ENCODE measurements at places on chromosomes 12 and 14. TPM values are rescaled to one million over a fixed set of nuclear protein-coding genes. Genes with fewer than 3 reads are reported as not detected.
A peak's percentile ranks its signal among the peaks of the same experiment; 100 is the strongest.

DNA sequence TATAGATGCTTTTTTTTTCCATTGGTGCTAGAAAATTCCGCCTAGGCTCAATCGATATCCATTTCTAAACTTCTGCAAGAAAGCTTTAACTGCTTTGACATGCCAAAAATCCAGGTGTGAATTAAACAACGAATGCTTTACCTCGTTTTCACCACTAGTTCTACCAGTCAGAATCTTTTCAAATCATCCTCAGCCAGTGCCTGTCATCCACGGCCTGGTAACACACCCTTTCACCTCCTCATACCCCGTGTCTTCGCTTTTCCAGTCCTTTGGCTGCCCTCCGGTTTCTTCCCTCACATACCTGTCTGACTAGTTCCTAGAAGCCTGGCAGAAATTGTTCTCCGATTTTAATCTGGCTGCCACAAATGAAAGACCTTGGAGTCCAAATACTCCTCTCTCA is 1.4 kb upstream of the PHC1 start:
- no peaks in the 10 kb centered on the region for H3K36me3 ChIP-seq
- DNase-seq: no peak
- H3K27ac ChIP-seq: no peak overlapping the region
- no peaks in the 10 kb centered on the region for H3K27me3 ChIP-seq

DNA sequence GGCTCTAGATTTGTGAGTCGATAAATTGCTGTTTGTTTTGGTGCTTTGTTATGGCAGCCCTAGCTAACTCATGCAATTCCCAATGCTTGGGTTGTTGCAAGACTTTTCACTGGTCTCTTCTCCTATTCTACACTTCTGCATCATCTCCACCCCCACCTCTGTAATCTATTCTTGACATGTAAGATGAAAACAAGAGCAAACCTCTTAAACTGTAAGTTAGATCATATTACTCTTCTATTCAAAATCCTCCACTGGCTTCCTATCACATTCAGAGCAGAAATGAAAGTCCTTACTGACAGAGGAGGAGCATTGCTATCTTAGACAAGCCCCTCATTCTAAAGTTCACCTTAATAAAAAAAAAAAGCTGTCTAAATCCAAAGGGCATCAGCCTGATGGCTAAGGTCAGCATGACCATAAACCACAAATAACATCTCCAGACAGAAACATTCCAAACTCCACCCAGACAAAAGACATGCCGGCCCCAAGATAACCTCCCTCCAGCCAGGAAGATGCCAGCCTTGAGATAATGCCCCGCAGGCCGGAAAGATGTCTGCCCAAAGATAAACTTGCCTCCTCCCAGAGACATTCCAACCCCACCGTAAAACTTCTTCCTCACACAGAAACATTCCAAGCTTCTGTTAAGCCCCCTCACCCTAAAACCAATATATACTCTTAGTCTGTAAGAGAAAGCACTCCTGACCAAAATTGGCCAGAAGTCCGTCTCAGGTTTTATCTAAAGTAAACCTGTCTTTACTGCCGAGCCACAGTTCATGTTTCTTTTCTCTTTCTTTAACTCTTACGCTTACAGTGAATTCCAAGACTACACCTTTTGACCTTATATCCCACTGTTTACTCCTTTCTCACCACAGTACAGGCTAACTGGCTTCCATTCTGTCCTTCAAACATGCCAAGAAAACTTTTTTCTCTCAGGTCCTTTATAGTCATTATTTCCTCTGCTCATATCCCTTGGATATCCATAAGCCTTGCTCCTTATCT is 308.9 kb downstream of the KCNH5 start:
- no peaks in the 10 kb centered on the region for H3K27me3 ChIP-seq
- H3K27ac ChIP-seq: no peak overlapping the region
- no peak for DNase-seq
- no peaks in the 10 kb centered on the region for H3K4me1 ChIP-seq
- H3K36me3 ChIP-seq: no peaks in the 10 kb centered on the region

DNA sequence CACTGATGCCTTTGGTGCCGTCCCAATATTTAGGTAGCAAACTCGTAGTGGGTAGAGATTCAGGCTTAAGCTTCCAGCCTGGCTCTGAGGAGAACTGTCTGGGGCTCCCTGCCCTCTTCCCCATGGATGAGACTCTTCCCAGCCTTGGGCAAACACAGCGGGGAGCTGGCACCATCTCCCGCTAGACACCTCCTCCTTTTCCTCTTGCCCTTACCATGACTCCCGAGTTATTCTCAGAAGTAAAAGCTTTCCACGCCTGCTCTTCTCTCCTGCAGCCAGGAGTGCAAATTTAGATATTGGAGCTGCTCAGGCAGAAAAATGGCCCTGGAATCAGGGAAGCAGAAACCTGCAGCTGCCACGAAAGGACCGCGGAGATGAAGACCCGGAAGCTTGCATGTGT is 45.6 kb upstream of the RBM19 start:
- no peaks in the 10 kb centered on the region for H3K27me3 ChIP-seq
- H3K4me1 ChIP-seq: no peaks in the 10 kb centered on the region
- DNase-seq: no peak
- no peaks in the 10 kb centered on the region for H3K36me3 ChIP-seq
- no peak overlapping the region for H3K27ac ChIP-seq
- no peak overlapping the region for H3K4me3 ChIP-seq

GRCh38 chr14:24310646-24311604 is at the start of gene LTB4R:
TSS of gene LTB4R (plus strand) at chr14:24311502. CDS start at chr14:24315652, 4,150 bp downstream.
- peaks cover 12% of the 10 kb centered on the region for H3K4me1 ChIP-seq
- peak within 1 kb of the TSS; percentile 73 for H3K27ac ChIP-seq
- peak within 1 kb of the TSS; percentile 40 for H3K4me3 ChIP-seq
- DNase-seq: peak; percentile 83
- H3K27me3 ChIP-seq: no peaks in the 10 kb centered on the region

- no peak overlapping the region for H3K27ac ChIP-seq
- no peaks in the 10 kb centered on the region for H3K27me3 ChIP-seq
- H3K4me1 ChIP-seq: no peaks in the 10 kb centered on the region
Observed at GRCh38 chr12:125202421-125202820, 137.2 kb downstream of the AACS start.

DNA sequence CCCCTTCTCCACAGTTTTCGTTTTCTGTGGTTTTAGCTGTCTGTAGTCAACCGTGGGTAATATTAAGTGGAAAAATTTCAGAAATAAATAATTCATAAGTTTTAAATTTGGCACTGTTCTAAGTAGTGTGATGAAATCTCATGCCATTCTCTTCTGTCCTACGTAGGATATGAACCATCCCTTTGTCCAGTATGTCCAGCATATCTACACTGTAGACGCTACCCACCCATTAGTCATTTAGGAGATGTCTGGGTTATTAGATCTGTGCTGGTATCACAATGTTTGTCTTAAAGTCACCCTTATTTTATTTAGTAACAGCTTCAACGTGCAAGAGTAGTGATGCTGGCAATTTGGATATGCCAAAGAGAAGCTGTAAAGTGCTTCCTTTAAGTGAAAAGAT is 44.7 kb downstream of the ATF7IP start:
- H3K36me3 ChIP-seq: no peaks in the 10 kb centered on the region
- H3K27ac ChIP-seq: no peak overlapping the region
- peaks cover 3% of the 10 kb centered on the region for H3K4me1 ChIP-seq
- DNase-seq: no peak

- H3K27ac ChIP-seq: no peak overlapping the region
- H3K4me3 ChIP-seq: no peak overlapping the region
- no peaks in the 10 kb centered on the region for H3K27me3 ChIP-seq
- no peak for DNase-seq
- H3K4me1 ChIP-seq: peaks cover 2% of the 10 kb centered on the region
Observed at GRCh38 chr14:22549981-22550673, 38.9 kb downstream of the DAD1 start.

DNA sequence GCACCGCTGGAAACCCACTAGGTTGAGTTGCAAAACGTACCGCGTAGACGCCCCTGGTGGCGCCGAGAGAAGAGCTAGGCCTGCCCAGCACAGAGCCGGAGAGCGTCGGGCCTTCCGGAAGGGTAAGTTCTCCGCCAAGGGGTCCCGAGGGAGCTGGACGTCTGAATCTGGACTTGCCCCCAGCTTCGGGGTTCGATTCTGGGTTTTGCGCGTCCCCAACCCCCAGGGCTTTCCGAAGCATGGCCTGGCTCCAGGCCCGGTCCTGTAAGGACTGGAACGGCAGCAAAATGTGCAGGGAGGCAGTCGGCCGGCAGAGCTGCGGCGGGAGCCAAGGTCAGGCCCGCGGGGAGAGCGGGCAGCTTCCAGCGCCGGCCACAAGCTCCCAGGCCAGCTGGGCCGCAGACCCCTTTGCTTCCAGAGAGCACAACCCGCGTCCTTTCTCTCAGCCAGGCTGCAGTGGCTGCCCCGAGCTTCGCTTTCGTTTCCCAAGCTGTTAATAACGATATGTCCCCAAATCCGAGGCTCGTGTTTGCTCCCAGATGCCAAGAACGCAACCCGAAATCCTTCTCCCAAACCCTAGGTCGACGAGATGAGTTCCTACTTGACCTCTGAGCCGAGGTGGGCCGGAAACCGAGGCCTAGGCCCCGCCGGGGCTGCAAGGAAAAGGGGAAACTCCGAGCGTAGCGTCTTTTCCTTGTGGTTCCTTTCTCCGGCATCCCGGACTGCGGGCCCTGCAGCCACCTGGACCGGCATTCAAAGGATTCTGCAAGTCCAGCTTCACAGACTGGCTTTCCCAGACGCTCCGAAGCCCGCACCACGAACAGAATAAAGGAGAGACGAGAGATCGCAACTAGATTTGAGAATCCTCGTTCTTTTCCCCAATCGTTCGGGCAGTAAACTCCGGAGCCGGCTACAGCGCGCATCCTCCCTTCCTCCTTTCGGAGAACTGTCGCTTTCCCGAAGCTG is 3.2 kb upstream of the TBX5 start:
- H3K4me1 ChIP-seq: no peaks in the 10 kb centered on the region
- H3K4me3 ChIP-seq: peak overlapping the region; percentile 17
- H3K27me3 ChIP-seq: no peaks in the 10 kb centered on the region
- no peak overlapping the region for H3K27ac ChIP-seq

DNA sequence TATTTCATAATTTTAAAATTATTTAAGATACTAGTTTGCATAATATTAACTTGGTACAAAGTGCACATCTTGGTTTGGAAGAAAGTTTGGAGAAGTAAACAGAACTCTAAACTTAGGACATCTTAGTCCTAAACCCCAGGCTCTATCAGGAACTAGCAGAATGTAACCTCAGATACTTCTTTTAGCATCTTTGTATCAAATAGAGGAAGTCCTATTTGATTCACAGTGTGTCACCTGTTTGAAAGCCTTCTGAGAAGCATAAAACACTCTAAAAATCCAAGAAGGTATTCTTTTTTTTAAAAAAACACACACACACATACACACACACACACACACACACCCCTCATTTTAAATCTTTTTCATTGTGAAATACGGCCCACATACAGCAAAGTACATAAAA is 12.0 kb upstream of the RNU6-7 start:
- DNase-seq: no peak
- H3K4me3 ChIP-seq: no peak overlapping the region
- H3K27me3 ChIP-seq: no peaks in the 10 kb centered on the region
- H3K27ac ChIP-seq: no peak overlapping the region
- no peaks in the 10 kb centered on the region for H3K4me1 ChIP-seq
- H3K36me3 ChIP-seq: no peaks in the 10 kb centered on the region

- no peak overlapping the region for H3K27ac ChIP-seq
- no peaks in the 10 kb centered on the region for H3K27me3 ChIP-seq
- no peaks in the 10 kb centered on the region for H3K36me3 ChIP-seq
- H3K4me3 ChIP-seq: no peak overlapping the region
Observed at GRCh38 chr12:26425587-26426260, 230.4 kb downstream of the SSPN start.

DNA sequence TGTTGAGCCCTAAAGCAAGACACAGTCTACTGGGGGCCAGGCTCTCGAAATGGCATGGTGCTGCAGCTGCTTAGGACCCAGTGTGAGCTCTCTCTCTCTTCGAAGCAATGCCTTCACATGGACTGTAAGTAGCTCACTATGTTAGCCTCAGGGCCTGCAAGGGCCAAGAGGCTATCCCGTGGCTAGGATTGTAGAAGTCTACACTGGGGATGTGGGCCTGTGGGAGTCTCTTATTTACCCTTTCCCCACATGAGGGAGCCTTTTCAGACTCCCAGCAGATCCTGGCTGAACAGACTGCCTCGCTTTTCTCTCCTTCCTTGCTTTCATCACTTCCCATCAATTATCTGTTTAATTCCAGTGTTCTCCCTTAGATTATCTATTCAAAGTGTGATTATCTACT is 101.4 kb downstream of the GPR65 start:
- H3K4me1 ChIP-seq: no peaks in the 10 kb centered on the region
- DNase-seq: no peak
- H3K36me3 ChIP-seq: no peaks in the 10 kb centered on the region
- no peak overlapping the region for H3K27ac ChIP-seq

- no peak for DNase-seq
- H3K27ac ChIP-seq: no peak overlapping the region
- H3K36me3 ChIP-seq: no peaks in the 10 kb centered on the region
- no peak overlapping the region for H3K4me3 ChIP-seq
Observed at GRCh38 chr14:28773861-28774691, 7.5 kb downstream of the FOXG1 start.

DNA sequence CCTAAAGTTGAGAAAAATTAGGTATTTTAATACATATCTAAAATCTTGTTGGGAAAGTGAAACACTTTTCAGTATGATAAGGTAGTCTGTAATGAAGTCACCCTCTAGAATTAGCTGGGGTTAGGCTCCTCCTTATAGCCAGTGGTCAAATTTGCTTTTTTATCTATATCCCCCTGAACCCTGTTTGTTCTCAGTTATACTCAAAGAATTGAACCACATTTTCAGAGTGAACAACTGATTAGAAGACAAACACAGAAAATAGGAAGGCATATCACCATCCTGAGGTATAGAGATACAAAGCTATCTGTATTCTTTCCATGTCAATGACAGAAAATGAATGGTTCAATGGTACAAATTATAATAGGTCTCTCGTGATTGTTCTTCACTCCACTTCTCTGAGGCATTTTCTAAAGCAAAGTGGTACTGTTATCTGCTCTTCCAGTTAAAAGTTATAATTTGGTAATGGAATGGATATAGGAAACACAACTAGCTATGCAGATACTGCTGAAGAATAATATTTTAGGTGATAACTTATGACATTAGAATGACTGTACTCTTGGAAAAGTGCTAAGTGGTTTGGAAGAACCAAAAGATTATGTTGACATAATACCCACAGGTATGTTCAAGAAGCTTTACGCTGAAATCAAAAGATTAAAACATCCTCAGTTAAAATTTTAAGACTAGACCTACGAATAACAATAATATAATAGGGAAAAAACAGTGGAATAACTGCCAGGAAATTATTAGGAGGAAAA is 27.6 kb downstream of the WASHC3 start:
- H3K36me3 ChIP-seq: no peaks in the 10 kb centered on the region
- DNase-seq: no peak
- H3K4me1 ChIP-seq: no peaks in the 10 kb centered on the region
- H3K4me3 ChIP-seq: no peak overlapping the region

GRCh38 chr12:11545484-11546330 is 103.8 kb upstream of the ETV6 start:
- no peaks in the 10 kb centered on the region for H3K27me3 ChIP-seq
- H3K4me1 ChIP-seq: peaks cover 4% of the 10 kb centered on the region
- no peak overlapping the region for H3K27ac ChIP-seq
- no peaks in the 10 kb centered on the region for H3K36me3 ChIP-seq
- no peak overlapping the region for H3K4me3 ChIP-seq

PLD4 gene
- total RNA-seq: not detected

TAS2R50 gene
- total RNA-seq: 1.1 TPM

GNG2 gene
- total RNA-seq: 24.0 TPM

YLPM1 gene
- total RNA-seq: 81.7 TPM

CHFR gene
- 16.3 TPM for total RNA-seq

SCN8A gene
- 2.9 TPM for total RNA-seq

FGF6 gene
- total RNA-seq: not detected

All from ovary (tissue), 10 donors.